Activated CD8-positive, alpha-beta T cell treated with anti-CD3 and anti-CD28 coated beads for 36 hours (primary cell): ENCODE measurements at places on chromosomes 7 and 10. TPM values are rescaled to one million over a fixed set of nuclear protein-coding genes. Genes with fewer than 3 reads are reported as not detected.

GRCh38 chr10:20173046-20173445 is 356.8 kb downstream of the PLXDC2 start:
- DNase-seq, result no peak

DNA sequence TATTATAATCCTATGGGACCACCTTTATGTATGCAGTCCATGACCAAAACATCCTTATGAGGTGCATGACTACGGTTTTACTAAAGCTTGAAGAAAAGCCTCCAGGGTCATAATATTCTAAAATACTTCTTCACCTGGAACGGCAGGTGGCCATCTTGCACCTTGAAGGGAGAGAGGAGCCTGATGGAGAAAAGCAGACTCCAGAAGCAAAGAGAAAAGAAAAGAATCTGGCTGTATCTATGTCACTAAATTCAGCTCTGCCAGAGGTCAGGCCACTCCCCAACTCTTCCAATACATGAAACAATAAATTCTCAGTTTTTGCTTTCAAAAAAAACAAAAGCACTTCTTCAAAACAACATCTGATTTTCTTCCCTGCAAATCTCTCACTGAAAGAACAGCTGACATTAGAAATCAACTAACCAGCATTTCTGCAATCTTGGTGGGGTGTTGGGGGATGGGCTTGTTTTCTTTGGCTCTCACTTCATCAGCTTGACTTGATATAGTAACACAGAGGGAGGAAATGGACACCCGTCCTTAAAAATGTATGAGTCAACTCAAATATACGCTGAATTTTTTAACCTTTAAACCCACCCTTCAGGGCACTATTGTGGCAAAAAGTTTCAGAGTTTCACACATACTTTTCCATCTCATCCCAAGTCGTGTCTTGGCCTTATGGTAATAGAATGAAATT is 21.7 kb downstream of the HIBADH start:
- DNase-seq, result no peak

GRCh38 chr7:166338-167060 is 25.9 kb upstream of the FAM20C start:
- DNase-seq, result no peak

- no peak for DNase-seq
Measured at GRCh38 chr10:90321132-90321816, 536.6 kb downstream of the HTR7 start.

DNA sequence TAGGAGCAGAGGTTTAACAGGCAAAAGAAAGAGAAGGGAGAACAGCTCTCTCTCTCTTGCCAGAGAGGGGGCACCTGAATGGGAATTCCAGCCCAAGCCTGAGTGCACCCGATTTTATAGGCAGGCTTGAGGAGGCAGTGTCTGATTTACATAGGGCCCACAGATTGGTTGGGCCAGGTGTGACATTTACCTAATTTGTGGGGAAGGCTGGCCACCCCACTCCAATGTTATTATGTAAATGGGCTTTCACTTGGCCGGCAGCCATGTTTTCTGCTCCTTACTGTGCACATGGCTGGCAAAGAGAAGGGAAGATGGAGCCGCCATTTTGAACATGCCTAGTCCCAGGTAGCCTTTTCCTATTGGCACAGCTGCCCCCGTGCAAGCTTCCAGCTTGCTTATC is 735.5 kb upstream of the AUTS2 start:
- no peak for DNase-seq

DNA sequence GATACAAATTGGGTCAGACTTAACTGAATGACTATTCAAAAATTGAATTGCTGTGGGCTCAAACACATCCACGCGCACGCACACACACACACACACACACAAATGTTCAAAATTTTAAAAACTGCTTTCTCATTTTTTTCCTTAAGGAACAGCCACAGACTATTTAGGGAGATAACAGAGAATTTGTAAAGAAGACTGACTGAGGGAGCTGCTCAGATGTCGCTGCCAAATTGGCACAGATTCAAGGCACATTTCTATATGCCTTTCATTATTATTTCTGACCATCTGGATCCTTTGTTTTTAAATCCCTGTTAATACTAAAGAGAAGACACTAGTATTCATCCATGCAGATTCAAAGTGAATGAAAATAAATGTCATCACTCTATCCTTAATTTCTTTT is 154.8 kb downstream of the DGKB start:
- no peak for DNase-seq

- no peak for DNase-seq
Measured at GRCh38 chr10:49752584-49752983, 9.5 kb downstream of the OGDHL start.

DNA sequence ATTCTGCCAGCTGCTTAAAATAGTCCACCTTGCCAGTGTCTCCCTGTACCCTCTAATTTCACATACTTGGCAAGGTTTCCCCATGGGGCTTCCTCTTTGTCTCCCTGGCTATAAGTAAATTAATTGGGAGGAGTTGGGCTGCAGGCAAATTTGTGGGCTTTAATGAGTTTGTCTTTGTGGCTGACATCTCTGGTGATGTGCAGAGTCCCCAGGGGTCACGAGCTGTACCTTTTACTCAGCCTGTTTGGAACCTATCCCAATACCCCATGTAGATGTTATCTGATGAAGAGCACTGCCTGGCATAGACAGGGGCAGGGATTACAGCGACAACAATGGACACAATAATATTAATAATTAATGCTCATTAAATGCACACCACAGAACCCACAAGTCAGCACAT is 132.5 kb downstream of the SLIT1 start:
- no peak for DNase-seq

ABCF2 gene
- total RNA-seq, result 48.1 TPM
